Neural crest cell (in vitro differentiated cells): ENCODE measurements at places on chromosomes 4 and X.
A peak's percentile ranks its signal among the peaks of the same experiment; 100 is the strongest.

GRCh38 chr4:181756451-181757095 lies 486.6 kb upstream of the TENM3 start:
- no peak overlapping the region for H3K4me3 ChIP-seq
- H3K4me1 ChIP-seq: peaks cover 19% of the 10 kb centered on the region
- no peaks in the 10 kb centered on the region for H3K36me3 ChIP-seq
- no peak overlapping the region for H3K27ac ChIP-seq
- no peaks in the 10 kb centered on the region for H3K27me3 ChIP-seq

- H3K36me3 ChIP-seq: no peaks in the 10 kb centered on the region
- DNase-seq: no peak
- no peaks in the 10 kb centered on the region for H3K4me1 ChIP-seq
- no peak overlapping the region for H3K4me3 ChIP-seq
These were observed 234.2 kb upstream of the ANKRD50 start for GRCh38 chr4:124946696-124947095.

- no peaks in the 10 kb centered on the region for H3K4me1 ChIP-seq
- H3K27me3 ChIP-seq: no peaks in the 10 kb centered on the region
- DNase-seq: no peak
- no peaks in the 10 kb centered on the region for H3K36me3 ChIP-seq
- no peak overlapping the region for H3K4me3 ChIP-seq
- H3K27ac ChIP-seq: no peak overlapping the region
These were observed 985 bp upstream of the CXCL11 start for GRCh38 chr4:76036855-76037254.

GRCh38 chr4:14338585-14339265 lies 663.6 kb upstream of the CPEB2 start:
- DNase-seq: no peak
- H3K36me3 ChIP-seq: no peaks in the 10 kb centered on the region
- H3K27ac ChIP-seq: no peak overlapping the region
- H3K4me3 ChIP-seq: no peak overlapping the region

- no peak for DNase-seq
- no peak overlapping the region for H3K27ac ChIP-seq
- no peak overlapping the region for H3K4me3 ChIP-seq
- H3K27me3 ChIP-seq: no peaks in the 10 kb centered on the region
- peaks cover 13% of the 10 kb centered on the region for H3K4me1 ChIP-seq
- H3K36me3 ChIP-seq: peaks cover 3% of the 10 kb centered on the region
These were observed 7.2 kb downstream of the RAB28 start for GRCh38 chr4:13476915-13477314.

GRCh38 chr4:112517067-112517634 lies 1.2 kb upstream of the NEUROG2 start:
- peaks cover 63% of the 10 kb centered on the region for H3K4me1 ChIP-seq
- H3K4me3 ChIP-seq: peak overlapping the region; percentile 74
- peak; percentile 19 for DNase-seq
- no peaks in the 10 kb centered on the region for H3K36me3 ChIP-seq
- H3K27me3 ChIP-seq: peaks cover 98% of the 10 kb centered on the region

GRCh38 chrX:19875050-19875431 lies 12.4 kb downstream of the SH3KBP1 start:
- no peaks in the 10 kb centered on the region for H3K27me3 ChIP-seq
- H3K4me3 ChIP-seq: no peak overlapping the region
- no peak for DNase-seq
- no peak overlapping the region for H3K27ac ChIP-seq
- peaks cover 10% of the 10 kb centered on the region for H3K36me3 ChIP-seq

- peaks cover 20% of the 10 kb centered on the region for H3K4me1 ChIP-seq
- DNase-seq: no peak
- peaks cover under 1% of the 10 kb centered on the region for H3K36me3 ChIP-seq
- no peak within 1 kb of the TSS for H3K27ac ChIP-seq
- no peaks in the 10 kb centered on the region for H3K27me3 ChIP-seq
- no peak within 1 kb of the TSS for H3K4me3 ChIP-seq
These were observed at the start of gene LRIT3 for GRCh38 chr4:109847896-109848442. Gene LRIT3 (plus strand): TSS chr4:109848107. CDS start chr4:109848202, 95 bp downstream.

DNA sequence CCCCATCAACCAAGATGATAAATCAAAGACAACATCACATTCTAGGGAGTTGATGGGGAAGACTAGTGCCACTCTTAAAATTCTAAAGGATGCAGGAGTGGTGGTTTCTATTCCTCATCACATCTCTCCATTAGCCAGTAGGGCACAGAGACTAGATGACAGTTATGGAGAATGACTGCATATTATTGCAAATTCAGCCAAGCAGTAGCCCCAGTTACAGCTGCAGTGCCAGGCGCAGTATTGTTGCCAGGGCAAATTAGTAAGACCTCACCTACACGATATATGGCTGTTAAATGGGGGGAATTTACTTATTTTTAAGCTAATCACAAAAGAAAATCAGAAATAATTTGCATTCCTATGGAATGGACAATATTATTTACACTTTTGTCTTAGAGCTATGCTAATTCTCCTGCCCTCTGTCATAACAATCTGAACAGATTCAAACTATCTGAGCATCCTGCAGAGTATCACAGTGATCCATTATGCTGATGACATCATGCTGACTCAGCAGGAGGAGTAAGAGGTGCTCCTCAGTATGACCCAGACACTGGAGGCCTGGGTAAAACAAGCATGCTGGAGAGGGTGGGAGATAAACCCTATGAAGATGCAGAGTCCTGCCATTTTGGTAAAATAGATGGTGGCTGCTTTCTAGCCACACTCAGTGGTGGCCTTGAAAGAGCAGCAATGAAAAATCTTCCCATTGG lies 24.7 kb downstream of the ETNPPL start:
- peaks cover 10% of the 10 kb centered on the region for H3K4me1 ChIP-seq
- no peaks in the 10 kb centered on the region for H3K36me3 ChIP-seq
- no peaks in the 10 kb centered on the region for H3K27me3 ChIP-seq
- no peak overlapping the region for H3K4me3 ChIP-seq
- DNase-seq: no peak
